ELF-1 (cell line): ENCODE measurements at places on chromosomes 2 and 18.
A peak's percentile ranks its signal among the peaks of the same experiment; 100 is the strongest.

DNA sequence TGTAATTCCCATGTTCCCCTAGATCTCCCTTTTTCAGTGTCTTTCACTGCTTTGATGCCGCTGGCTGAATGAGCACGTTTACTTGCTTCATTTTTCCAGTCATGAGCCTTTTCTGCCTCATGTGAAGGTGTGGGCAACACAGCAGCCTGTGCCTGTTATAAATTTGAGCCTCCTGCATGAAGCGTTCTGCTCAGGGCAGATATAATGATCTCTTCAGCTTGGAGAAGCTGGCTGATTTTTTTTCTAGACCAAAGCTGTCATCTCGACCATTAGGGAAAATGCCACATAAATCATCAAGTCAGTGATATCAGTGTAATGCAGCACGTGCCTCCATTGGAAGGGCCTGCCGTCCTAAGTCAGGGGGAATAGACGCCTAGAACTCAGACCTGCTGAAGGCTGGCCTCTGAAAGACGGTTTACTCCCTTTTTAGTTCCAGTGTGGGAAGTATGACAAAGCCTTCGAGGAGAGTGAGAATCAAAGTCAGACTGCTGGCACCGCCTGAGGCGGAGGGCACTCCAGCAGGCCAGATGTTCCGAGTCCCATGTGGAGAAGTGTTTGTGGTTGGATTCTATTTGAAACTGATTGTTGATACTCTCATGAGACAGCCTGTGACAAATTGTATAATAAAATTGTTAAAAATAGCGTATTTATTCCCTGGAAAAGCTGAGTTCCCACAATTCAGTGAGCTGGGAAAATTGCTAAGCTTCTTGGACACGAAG lies 196.5 kb downstream of the MYO1B start:
- no peak for DNase-seq

GRCh38 chr2:156561326-156561725 lies 125.1 kb downstream of the GPD2 start:
- DNase-seq = no peak

GRCh38 chr2:185208261-185208660 lies 530.3 kb upstream of the FSIP2 start:
- DNase-seq = peak; percentile 61

GRCh38 chr2:16709769-16710168 lies 44.1 kb upstream of the CYRIA start:
- no peak for DNase-seq

- DNase-seq = no peak
These were observed 2.1 kb upstream of the SPC25 start for GRCh38 chr2:168892327-168892726.

DNA sequence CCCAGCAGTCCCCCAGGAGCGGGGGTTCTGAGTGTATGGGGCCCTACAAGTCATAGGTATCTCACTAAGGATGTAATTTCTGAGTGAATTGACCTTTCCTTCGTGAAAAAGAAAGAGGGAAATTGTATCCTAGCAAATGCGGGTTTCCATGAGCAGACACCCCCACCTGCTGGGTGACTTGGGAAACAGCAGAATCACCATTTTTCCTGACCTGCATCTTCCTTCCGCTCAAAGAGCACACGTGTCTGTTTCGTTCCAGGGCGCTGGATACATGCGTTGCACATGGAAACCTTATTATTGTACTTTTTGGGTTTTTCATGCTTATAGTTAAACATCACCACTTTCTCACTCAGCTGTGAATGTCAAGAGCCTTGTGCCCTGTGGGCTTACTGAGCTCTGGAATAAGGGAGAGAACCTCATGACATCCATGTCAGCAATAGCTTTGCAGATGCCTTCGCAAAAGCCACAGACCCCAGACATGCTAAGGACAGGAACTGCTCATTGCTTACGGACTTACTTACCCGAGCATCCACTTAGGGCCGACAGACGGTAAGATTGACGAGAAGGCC lies 132.8 kb downstream of the TPO start:
- DNase-seq = peak; percentile 64

GRCh38 chr2:226790431-226790830 lies 9.2 kb downstream of the IRS1 start:
- no peak for DNase-seq

GRCh38 chr18:62850619-62851306 lies 135.4 kb downstream of the PHLPP1 start:
- no peak for DNase-seq

- no peak for DNase-seq
These were observed 545.0 kb upstream of the ZNF804A start for GRCh38 chr2:184053326-184053725.

DNA sequence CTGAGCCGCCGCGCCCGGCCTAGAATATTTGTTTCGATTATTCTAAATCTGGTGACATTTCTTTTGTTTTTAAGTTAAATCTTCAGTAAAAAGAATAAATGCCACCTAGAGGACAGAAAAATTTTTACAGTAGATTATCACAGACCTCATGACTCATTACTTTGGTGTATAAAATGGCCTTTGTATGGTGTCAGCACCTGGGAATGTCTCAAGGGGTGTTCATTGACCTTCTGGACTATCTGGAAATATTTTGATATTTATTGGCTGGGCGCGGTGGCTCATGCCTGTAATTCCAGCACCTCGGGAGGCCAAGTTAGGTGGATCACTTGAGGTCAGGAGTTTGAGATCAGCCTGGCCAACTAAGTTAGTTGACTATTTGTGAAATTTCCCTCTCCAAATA lies 30.3 kb upstream of the SLC30A6 start:
- DNase-seq = peak; percentile 14

- no peak for DNase-seq
These were observed 69.9 kb upstream of the CHAC2 start for GRCh38 chr2:53697686-53698085.

- no peak for DNase-seq
These were observed 13.8 kb upstream of the TMEM200C start for GRCh38 chr18:5909125-5909524.

- DNase-seq = no peak
These were observed 43.1 kb downstream of the PELI1 start for GRCh38 chr2:64101141-64101591.

- no peak for DNase-seq
These were observed 94.6 kb upstream of the SCG2 start for GRCh38 chr2:223696719-223697118.

GRCh38 chr18:63758615-63759240 lies 16.5 kb upstream of the SERPINB7 start:
- no peak for DNase-seq

DNA sequence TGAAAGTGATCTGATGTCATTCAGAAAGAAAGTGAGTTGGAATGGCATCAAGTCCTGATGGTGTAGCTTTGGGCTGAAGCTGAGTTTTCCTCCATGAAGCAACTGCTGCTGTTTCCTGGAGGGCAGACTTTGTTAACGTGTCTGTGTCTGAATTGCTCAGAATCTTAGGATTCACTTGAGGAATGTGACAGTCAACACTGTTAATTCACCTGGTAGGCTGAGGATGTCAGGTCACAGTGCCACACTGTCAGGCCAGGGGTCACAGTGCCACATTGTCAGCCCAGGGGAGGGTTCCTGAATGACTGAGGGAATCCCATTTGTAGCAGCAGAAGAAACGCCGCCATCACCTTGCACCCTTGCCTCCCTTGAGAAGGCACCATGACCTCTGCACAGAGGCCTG lies 39.4 kb downstream of the LYPD6B start:
- DNase-seq = peak; percentile 53

- no peak for DNase-seq
These were observed 18.7 kb downstream of the CASP8 start for GRCh38 chr2:201279079-201279478.

DNA sequence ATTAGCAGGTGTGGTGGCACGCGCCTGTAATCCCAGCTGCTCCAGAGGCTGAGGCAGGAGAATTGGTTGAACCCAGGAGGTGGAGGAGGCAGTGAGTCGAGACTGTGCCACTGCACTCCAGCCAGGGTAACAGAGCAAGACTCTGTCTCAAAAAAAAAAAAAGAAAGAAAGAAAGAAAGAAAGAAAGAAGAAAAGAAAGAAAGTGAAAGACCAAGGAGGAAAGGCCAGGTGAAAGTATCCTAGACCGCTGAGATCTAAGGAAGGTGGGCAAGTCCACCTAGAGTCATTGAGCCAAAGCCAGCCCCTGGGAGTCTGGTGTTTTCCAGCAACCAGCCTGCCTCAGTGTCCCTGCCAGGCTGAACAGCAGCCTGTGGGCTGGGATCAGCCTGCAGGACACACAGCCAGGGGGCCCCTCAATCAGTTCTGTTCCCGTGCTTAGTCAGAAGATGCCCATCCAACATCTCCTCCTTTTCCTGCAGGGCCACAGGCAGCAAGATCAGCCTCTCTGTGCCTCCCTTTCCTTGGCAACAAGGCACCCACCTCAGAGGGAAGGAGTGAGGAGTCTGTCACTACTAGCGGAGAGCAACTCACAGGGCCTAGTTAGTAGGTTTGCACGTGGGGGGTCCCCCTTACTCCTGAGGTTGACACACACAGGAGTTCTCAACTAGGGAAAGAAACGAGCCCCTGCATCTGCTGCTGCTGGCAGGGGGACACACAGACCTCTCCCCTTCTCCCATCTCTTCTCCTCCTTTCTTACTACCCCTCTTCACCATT lies 64.1 kb downstream of the SMAD7 start:
- DNase-seq = no peak

DNA sequence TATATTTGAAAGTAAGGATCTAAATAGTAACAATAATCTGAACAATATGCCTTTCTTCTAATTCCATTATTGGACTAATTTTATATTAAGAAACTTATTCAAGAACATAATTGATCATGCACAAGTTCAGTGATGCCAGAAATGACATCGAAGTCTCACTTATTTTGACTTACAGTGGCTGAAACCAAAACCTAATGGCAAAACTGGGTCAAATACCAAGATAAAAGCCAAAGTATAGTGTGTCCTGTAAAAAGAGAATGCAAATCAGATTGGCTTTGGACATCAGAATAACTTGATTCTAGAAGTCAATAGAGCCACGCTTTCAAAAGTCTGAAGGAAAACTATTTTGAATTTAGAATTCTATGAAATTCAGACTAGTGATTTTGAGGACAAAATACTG lies 137.2 kb downstream of the FTCDNL1 start:
- no peak for DNase-seq

GRCh38 chr2:111898703-111899514 lies 502 bp downstream of the MERTK start:
- DNase-seq = peak; percentile 64

DNA sequence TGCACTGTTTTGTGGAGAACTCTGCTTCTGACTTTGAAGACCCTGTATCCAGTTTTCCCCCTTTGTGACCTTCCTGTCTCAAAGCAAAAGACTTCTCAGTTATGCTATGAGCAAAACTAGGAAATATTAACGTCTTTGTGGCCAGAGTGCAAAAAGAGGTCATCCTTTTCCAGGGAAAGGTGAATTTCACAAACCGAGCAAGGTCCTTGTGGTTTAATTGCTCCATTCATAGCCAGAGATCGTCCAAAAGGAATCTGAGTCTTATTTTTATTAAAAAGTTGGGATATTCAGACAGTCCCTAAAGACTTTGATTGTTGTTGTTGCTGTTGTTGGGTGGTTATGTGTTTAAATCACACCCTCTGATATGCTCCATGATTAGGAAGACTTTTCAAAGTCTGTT lies 77.4 kb downstream of the NAB1 start:
- DNase-seq = no peak

DNA sequence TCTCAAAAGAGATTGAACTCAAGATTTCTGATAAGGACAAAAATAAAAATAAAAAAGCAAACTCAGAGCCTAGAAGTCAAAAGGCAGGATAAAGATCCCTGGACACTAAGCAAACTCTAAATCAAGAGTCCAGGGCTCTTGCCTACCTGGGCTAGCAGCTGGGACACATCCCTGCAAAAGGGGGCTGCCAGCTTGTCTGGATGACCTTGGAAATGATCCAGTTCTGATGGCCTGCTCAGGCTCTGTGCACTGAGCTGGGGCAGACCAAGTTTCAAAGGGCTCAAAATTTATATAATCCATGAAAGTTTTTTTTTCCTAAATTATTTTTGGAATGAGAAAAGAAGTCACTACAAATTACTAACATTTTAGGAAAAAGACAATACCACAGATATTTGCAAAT lies 557.3 kb downstream of the CNTNAP5 start:
- DNase-seq = no peak

GRCh38 chr2:173214213-173214612 lies 138.6 kb downstream of the MAP3K20 start:
- no peak for DNase-seq

DNA sequence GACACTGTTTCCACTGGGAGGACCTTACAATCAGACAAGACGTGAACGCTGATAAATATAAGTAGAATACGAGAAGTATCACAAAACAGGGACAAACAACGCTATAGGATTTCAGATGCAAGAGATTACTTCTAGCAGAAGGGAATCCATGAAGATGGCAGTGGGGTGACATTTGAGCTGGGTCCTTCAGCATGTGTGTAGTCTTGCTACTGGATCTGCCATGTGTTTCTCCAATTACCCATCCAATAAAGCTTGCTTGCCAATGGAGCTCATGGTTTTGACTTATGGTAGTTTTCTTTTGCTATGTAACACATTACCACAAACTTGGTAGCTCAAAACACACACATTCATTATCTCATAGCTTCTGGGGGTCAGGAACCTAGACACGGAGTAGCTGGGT lies 32.8 kb upstream of the LGALSL start:
- DNase-seq = no peak

- no peak for DNase-seq
These were observed 367.7 kb upstream of the SALL3 start for GRCh38 chr18:78611869-78612268.

GRCh38 chr18:26383454-26384270 lies 157.4 kb downstream of the TAF4B start:
- DNase-seq = no peak

DNA sequence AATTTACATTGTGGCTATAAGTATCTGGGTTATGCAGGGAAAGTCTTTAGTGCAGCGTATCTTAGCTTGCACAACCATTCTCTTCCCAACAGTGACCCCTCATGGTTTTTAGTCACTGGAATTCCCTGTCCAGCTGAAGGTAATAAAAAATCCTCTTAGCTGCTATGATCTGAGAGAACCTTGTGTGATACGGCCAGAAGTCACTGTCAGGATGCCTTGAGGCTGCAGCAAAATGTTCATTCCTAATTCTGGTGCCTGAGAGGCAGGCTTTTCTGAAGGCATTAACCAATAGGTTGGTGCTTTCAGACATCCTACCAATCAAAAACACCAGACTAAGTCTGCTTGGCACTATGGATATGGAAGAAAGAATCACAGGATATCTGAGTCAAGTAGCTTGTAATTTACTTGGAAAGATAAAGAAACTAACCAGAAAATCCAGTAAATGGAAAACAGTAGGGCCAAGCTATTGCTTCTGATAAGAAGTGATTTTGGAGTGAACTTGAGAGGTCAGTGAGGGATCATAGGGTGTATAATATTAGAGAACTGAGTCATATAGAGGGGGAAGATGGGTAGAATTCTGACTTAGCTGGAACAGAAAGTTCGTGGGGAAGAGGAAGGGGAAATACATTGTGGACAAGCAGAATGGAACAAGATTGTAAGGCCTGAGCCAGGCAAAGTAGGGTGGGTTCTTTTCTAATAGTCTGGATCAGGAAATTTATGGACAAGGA lies 89.0 kb upstream of the SLC14A2 start:
- no peak for DNase-seq
